ENCODE measurements at places on chromosomes 2 and 18.

- no peak for DNase-seq
Observed at GRCh38 chr2:231523451-231524285, 6.6 kb downstream of the NMUR1 start.

DNA sequence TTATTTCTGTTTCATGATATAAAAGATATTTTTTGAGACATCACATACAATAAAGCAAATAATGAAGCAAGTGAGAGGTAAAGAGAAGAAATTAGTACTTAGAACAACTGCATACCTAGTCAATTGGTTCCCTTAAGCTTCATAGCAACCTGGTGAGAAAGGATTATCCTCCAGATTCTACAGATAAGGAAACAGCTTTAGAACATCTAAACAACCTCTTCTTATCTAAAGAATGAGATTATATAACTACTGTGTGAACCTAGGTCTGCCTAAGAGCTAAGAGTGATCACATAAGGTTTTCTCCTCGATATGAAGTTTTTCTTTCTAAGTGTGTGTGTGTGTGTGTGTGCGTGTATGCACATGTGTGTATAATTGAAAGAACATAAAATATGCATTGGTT, 265.1 kb downstream of the NOL4 start:
- no peak for DNase-seq

DNA sequence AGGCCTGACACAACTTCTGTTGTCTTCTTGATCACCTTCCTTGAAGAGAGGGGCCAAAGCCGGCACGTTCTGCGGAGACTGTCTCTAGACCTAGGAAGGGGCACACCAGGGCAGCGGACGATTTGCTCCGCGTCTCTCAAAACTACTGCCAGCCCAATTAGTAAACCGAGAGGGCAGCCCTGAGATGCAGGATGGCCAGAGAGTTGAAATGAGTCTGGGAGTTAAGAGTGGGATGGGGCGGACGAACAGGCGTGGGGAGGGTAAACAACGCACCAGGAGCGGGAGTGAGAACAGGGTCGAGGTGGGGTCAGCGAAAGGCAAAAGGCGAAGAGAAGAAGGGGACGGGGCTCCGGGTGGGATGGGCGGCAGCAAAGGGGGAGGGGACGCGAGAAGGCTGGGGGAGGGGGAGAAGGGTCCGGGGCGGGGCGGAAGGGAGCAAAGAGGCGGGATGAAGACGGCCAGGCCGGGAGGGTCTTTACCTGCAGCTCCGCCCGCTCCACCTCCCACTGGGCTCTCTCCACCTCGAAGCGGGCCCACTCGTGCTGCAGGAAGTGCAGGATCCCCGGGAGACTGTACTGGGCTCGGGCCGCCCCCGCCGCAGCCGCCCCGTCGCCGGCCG, 476 bp downstream of the STRN start:
- DNase-seq = peak; percentile 18

- DNase-seq = peak; percentile 91
Observed at GRCh38 chr2:40431600-40431955, 20.3 kb downstream of the SLC8A1 start.

DNA sequence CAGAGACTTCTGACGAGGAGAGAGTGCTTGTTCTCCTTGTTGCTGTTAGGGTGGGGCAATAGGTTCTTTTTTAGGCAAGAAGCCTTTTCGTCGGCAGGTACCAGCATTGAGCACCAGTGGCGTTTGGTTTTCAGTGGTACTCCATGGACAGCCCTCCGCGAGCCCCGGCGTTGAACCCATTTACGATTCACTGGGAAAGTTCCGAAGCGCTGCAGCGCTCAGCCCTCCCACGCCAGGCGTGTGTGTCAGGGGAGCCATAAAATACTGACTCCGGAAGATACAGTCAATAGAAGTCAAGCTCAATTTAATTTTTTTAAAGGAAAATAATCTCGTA, 494 bp upstream of the ROCK1 start:
- peak; percentile 89 for DNase-seq

GRCh38 chr2:177888581-177888980, 184.0 kb downstream of the PDE11A start:
- DNase-seq = no peak

- DNase-seq = no peak
Observed at GRCh38 chr18:67846422-67847098, 330.0 kb upstream of the DSEL start.

DNA sequence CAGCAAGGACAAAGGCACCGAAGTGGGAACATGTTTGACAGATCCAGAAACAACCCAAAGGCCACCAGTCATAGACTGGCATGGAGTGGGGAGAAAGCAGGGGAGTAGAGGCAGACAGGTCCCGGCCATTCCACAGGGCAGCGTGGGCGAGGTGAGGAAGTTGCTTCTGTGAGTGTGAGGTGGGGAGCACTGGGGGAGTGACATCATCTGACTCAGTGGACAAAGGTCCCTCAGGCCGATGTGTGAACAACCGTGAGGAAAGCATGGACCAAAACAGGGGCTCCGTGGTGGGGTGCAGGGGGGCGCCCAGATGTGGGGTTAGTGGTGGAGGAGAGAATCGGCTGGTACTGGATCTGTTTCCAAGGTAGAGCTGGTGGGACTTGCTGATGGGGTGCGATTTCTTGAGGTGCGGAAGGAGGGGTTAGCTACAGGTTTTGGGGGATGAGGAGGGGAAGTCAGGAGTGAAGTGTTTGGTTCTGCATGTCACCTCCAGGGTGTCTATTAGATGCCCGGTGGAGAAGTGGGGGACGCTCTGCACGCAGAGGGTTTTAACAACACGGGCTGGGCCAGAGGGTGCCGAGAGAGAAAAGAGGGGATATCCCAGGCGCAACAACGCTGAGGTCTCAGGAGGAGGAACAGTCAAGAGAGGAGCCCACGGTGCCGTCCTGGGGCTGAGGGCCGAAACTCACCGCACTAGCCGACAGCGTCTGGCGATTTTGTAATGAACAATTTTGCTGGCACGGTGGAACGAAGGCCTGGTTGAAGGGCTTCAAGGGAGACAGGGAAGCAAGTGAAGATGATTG, 2.5 kb upstream of the SFT2D3 start:
- no peak for DNase-seq

DNA sequence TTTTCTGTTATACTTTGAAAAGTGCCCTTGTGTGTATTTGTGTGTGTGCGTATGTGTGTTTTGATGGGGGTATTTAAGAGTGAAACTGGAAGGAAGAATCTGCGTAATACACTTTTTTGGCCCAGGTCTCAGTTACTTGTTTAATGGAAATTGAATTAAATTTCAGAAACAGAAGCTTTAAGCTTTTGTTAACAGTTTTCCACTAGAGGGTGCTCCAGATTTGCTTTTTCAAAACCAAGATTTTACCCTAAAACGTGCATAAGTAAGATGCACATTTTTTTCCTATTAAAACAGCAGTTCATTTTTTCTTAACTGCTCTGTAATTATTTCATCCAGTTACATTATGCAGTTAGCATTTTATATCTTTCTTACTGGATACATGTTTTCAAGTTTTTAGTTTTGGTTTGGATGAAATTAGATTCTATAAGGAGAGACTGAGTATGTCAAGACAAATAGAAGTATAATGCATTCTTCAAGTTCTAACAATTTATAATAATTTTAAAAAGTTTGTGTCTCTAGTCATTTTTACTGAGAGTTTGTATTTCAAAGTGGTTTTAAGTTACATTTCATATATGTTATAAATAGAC, 97.2 kb downstream of the PIK3C3 start:
- peak; percentile 24 for DNase-seq

GRCh38 chr2:235762832-235763598, 269.2 kb downstream of the AGAP1 start:
- DNase-seq = no peak

DNA sequence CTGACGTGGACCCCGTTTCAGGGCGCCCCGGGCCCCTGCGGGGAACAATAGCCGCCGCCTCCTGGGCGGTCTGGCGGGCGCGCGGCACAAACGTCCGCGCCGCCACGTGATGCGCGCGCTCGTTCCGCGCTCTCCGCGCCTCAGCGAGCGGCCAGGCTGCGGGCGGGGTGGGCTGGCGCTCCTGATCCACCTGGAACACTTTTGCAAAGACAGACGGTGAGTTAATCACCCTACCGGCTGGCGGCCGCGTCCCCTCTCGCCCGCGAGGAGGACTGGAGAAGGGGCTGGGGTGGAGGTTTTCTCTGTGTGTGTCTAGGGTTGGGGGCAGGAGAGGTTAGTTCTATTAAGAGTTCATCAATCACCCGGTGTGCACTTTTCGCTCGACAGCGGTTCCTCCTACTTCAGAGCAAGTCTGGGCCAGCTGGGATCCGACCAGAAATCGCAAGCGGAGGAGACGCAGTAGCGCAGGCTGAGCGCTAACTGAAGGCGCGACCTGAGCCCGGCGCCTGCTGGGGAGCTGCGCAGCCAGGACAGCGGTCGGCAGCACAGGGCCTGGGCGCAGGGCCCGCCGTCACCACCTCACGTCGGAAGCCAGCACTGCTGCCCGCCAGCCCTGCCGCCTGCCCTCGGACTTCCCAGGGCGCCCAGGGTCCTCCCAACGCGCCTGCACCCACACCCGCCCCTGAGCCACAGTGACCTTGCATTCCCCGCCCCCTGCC, 10.3 kb upstream of the HOXD1 start:
- DNase-seq = no peak

DNA sequence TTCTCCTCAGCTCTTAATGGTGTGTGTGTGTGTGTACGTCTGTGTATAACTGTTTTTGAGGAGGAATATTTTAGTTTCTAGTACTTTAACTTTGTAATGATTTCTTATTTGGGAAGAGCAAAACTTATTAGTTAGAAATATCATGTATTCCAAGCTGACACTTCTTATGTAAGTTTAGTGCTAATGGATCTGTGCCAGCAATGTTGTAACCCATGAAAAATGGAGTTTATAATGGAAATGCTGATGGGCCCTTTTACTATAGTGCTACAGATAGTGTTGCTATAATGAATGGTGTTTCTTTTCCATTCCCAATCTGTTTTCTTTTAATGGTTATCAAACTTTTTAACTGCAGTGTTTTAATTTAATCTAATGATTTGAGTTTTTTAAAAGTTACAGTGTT, 49.8 kb upstream of the OTX1 start:
- no peak for DNase-seq

DNA sequence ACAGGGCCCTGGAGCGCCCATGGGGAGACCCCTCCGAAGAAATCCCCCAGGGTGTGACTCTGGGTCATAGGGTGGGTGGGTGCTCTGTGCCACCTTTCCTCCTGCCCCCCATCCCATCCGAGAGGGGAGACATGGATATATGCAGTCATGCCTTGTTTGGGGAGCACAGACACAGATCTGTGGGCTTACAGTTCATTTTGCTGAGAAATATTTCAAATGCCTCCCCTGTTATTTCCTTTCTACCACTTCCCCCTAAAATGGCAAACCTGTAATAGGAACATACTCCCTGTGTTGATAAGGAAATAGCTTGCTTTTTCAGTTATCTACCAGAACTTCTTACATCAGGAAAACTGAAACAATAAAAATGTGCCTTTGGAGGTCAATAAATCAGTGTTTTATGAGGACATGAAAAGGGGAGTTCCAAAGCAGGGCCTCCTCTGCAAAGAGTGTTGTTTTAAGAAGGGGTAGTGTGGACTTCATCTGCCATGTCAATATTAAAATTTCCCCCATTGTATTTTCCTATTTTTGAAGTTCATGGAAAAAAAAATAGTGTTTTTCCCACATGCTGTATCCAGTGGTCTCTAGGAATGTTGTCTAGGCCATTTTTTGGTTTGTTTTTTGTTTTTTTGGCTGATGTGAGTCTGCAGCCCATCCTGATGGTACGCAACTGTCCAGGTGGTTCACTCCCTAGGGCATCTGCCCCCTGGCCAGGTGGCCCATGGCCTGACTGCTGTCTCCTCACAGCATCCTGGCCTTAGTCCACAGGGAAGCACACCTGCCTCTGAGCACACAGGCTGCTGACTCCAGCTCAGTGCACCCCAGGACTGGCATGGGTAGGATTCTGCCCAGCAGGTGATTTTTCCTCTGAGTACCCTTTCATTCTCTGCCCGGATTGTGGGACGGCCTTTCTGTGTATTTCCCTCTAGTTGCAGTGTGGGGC, 3.7 kb downstream of the TNFRSF11A start:
- no peak for DNase-seq

DNA sequence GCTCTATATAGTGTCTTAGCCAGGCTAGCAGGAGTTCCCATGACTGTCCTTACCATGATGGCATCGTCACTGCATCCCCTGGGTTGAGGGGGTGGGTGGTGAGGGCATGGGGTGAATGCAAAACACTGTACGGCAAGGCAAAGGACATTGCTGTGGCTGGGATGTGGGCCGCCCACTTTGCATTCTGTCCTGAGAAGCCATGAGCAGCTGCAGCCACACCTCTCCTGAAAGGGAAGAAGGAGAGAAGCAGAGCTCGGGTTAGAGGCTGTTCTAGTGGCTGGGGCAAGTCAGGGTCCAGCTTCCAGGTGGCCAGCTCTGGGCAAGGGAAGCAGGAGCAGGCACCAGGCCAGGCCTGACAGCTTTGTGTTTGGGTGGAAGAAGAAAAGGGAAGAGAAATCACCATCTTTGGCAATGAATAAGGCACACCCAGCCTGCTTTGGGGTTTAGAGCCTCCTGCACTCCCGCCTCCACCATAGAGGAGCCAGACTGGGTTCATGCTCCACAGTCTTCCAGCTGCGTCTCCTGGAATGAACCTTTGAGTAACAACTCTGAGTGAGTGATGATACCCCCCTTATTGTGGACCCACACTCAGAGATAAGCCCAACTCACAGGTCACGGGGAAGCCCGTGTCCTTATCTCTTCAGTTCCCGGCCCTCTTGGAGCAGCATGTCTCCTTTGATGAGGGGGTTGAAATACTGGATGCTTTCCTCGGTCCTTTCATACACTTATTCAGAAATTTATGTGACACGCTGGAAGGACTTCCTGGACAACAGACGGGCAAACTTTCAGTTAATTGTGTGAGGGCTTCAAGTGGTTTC, 63.4 kb downstream of the INPP4A start:
- DNase-seq = peak; percentile 44

- DNase-seq = no peak
Observed at GRCh38 chr2:101197215-101197745, 46.1 kb upstream of the TBC1D8 start.

- DNase-seq = peak; percentile 64
Observed at GRCh38 chr2:215917953-215918620, 95.3 kb downstream of the MREG start.

GRCh38 chr18:42578792-42579191, 536.7 kb downstream of the RIT2 start:
- peak; percentile 15 for DNase-seq

DNA sequence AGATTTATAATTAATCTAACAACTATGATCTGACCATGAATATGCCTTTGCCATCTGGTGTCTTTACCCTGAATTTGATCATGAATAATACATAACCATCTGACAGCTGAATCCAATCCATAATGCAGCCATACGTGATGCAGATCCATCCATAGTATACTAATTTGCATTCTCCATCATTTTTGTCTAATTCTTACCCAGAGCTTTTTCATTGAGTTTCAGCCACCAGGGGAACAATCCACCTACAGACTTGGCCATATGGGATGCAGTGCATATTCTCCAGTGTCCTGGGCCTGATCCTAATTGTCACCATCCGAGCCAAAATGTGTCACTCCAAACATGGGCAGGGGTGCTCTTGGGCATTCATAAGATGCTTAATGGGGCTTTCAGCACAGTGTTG, 227.2 kb upstream of the CRIM1 start:
- DNase-seq = no peak

DNA sequence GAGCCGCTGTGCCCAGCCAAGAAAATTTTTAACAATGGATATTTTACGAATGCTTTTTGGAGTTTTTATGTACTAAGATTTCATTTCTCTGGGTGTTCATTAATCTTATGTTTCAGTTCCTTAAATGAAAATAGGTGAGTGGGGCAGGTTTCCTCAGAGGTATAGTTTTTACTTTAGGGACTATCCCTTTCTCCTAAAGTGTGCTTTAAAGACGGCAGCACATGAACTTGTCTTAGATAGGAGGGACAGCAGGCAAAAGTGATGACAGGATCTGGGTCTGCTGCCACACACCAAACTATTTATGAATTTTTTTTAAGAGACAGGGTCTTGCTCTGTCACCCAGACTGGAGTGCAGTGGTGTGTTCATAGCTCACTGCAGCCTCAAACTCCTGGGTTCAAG, 8.0 kb upstream of the REL start:
- no peak for DNase-seq

Data from suppressor macrophage treated with lipopolysaccharide for 1 hour (primary cell).